ENCODE measurements at places on chromosomes 4 and X. TPM values are rescaled to one million over a fixed set of nuclear protein-coding genes. Genes with fewer than 3 reads are reported as not detected.

Gene PLXNB3
- 1.3 TPM for total RNA-seq

Gene ZMAT1
- 39.8 TPM for total RNA-seq

Gene NFXL1
- total RNA-seq = 10.5 TPM

Gene LNX1
- total RNA-seq = 4.6 TPM

All from upper lobe of left lung (tissue), 6 donors.